Stimulated activated CD4-positive, alpha-beta T cell treated with anti-CD3 and anti-CD28 coated beads, Interleukin-1b, Interleukin-23, amount 100 ng/mL, for 24 hours (primary cell): ENCODE measurements at places on chromosomes 12 and 14.

- DNase-seq = no peak
Measured at GRCh38 chr14:99524091-99524661, 43.0 kb downstream of the CCNK start.

- no peak for DNase-seq
Measured at GRCh38 chr12:52351196-52352059, 15.9 kb downstream of the KRT85 start.

DNA sequence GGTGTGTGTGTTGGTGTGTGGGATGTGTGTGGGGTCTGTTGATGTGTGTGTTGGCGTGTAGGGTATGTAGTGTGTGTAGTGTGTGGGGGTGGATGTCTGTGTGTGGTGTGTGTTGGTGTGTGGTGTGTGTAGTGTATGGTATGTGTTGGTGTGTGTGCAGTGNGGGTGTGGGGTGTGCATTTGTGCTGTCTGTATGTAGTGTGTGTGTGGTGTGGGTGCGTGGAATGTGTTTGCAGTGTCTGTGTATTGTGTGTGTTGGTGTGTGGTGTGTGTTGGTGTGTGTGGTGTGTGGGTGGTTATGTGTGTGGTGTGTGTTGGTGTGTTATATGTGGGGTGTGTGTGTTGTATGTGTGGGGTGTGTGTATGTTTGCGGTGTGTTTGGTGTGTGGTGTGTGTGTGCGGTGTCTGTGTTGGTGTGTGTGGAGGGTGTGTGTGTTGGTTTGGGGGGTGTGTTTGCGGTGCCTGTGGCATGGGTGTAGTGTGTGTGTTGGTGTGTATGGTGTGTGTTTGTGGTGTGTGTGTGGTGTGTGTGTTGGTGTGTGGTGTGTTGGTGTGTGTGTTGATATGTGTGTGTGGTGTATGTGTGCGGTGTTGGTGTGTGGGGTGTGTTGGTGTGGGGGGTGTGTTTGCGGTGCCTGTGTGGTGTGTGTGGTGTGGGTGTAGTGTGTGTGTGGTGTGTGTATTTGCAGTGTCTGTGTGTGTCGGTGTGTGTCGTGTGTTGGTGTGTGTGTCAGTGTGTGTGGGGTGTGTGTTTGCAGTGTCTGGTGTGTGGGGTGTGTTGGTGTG is 14.7 kb downstream of the MLXIP start:
- no peak for DNase-seq

- DNase-seq = no peak
Measured at GRCh38 chr12:66903782-66904396, 225.0 kb upstream of the GRIP1 start.

- DNase-seq = no peak
Measured at GRCh38 chr12:131825146-131825892, 2.9 kb upstream of the MMP17 start.
